ENCODE measurements at places on chromosomes 3 and 15.

DNA sequence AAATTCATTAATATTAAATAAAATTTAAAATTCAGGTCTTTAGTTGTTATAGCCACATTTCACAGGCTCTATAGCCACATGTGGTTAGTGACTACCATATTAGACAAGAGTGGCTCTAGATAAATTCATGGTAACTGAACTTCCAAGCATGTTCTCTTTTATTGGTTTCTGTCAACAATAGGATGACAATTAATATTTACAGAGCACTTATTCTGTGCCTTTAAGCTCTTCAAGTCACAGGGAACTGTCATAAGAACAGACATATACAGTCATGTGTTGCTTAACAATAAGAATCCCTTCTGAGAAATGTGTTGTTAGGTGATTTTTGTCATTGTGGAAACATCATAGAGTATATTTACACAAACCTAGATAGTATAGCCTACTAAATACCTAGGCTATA, 38.8 kb upstream of the SLC25A36 start:
- no peak for DNase-seq

GRCh38 chr3:41893977-41894376, 67.9 kb downstream of the ULK4 start:
- DNase-seq, result no peak

DNA sequence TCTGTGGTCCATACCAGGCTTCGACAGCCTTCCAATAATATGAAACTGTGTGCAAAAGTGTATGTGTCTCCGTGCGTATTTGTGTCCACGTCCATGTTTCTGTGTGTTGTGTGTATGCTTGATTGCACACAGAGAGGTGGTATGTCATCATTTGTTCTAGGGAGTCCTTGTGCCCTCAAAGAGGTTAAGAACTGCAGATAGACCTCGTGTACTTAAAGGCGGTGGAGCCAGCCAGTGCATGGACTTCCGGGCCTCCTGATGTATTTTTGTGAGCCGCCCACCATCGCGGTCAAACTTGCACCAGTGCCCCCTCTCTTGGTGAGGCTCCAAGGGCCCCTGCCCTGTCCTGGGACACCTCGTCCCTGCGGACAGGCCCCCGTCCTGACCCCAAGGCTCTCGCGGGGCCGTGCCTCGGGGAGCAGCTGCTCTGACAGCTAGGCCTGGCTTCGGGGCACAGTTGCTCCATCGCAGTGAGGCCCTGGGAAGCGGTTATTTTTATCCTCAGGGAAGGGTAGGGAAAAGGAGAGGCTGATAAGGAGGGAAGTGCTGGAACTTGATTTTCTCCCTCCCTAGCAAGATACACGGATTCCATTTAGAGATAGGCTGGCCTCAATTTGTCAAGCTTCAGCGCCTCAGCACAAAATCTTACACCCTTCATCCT, 1.2 kb upstream of the RYK start:
- no peak for DNase-seq

DNA sequence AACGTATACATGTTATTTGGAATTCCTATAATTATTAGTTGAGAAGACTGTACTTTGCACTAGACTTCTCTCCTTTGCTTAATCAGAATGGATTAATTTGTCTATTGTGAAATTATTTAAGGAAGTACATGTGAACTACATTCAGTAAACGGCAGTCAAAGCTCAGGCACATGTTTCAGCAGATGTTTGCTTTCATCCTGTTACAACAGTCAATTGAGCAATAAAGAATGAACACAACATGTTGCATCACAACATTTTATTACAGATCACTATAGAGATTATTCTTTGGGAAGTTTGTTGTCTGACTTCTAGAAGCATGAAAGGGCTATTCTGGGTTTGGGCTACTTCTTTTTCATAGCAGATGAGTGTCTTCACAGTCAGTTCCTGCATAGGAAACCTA, 39.2 kb downstream of the RAB27A start:
- DNase-seq, result no peak

- no peak for DNase-seq
These were observed 310.7 kb downstream of the DIPK2A start for GRCh38 chr3:144282313-144282712.
